ENCODE measurements at places on chromosomes 13 and 19.

DNA sequence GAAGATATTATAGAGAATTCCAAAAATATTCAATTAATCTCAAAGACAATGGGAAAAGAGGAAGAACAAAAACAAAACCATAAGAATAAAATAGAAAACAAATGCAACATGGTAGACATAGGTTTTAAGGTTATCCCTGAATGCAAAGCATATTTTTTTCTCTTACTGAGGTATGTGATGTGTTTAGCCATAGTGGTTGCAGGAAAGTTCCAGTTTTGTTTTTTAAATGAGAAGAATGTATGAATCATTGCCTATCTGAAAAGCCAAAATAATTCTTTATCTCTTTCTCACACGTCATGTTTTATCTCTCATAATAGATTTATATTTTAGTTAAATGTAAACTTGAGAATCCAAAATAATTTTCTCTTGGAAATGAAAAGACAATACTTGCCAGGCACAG is 2591.7 kb upstream of the PCDH20 start:
- DNase-seq = peak; percentile 62

DNA sequence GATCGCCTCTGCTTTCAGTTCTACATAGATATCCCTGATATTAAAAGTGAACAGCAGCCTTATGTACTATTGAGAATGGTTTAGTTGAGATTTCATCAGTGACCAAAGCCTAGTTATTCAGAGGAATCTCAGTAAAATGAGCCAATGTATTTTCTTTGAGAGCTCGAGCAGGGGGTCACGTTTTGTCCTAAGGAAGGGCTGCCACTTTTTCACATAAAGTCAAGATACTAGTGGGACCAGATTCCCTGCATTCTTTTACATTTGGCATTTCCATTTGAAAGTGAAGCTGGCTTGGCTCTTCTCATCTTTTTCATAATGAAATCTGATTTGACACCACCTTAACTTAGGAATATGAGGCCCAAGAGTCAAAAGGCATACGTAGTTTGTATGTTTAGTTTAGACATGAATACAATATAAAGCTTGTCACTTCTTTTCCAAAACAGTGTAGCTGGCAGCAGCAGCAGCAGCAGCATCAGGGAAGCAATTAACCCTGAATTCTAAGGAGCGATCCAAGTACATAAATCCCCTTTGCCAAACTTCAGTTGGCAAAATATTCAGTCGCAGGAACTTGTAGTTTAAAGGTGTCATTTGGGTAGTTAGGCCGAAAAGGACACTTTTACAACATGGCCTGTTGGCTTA is 1752.2 kb upstream of the PCDH20 start:
- no peak for DNase-seq

DNA sequence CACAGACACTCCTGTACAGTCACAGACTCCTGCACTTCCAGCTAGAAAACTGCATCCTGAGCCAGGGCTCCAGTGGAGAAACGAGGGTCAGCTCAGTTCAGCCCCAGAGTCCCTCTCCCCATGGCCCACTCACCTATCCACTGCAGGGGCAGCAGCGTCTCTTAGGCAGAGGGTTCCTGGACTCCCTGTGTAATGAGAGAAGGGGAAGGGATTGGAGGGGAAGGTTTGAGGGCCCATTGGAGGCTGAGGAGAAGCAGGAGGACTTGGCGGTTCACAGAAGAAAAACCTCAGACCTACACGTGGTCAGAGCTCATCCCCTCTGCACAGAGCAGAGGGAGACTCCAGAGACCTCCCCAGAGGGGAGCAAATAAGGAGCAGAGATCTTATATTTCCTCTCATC is 9.2 kb upstream of the CEACAM18 start:
- DNase-seq = no peak

GRCh38 chr13:46321494-46322225 is 65.4 kb downstream of the RUBCNL start:
- peak; percentile 41 for DNase-seq

- peak; percentile 93 for DNase-seq
Observed at GRCh38 chr19:46211201-46211881, 18.2 kb upstream of the IGFL1 start.

DNA sequence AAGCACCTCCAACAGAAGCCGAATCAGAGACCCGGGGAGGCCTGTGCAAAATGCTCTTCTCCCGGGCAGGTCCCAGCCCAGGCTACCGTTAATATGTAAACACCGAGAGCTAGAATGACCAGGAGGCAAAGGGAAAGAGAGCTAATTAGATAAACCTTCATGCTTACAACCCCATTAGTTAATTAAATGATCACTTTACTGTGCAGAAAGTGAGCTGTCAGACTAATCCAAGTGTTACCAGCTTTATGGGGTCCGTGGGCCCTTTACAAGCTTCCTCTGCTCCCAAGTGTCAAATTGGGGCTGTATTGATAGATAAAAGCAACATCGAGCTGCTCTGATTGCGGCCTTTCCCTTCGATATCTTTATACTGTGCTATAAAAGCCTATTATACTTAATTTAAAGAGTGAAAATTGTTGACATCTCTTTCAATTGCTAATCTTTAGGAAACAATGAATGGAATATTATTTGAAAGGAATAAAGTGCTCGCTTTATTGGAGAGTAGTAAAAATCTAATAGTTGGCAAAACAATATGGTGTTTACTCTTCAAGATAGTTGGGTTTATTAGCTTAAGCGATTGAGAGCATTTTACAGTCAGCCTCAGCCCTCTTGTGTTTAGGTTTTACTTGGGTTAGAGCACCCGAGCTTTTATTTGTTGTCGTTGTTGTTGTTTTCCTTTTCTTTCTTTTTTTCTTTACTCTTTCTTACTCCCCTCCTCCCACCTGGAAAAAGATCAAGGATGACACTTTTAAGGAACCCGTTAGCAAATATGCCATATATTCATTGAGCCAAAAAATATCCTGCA is 189.3 kb upstream of the GPR12 start:
- DNase-seq = no peak

DNA sequence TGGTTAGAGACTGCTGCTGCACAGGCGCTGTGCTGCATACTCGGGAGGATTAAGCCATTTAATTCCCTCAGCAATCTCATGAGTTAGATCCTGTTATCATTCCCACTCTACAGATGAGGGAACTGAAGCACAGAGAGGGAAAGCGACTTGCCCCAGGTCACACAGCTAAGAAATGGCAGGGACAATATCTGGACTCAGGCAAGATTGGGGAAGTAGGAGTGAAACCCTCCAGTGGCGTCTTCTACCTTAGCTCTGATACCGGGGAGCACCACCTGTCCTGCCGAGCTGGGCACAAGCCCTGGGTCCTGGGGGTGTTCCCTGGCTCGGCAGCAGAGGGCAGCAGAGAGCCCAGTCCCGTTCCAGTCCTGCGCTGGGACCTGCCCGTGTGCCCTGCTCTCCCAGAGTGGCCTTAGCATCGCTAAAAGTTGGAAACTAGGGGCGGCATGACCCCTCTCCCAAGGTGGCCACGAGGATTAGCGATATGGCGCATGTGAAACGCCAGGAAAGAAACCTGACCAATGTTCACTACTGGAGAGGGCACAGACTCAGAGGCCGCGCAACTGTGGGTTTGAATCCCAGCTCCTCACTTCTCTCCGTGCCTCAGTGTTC is 20.5 kb downstream of the CYTH2 start:
- no peak for DNase-seq

- DNase-seq = no peak
Observed at GRCh38 chr13:40631605-40632004, 34.8 kb downstream of the FOXO1 start.

DNA sequence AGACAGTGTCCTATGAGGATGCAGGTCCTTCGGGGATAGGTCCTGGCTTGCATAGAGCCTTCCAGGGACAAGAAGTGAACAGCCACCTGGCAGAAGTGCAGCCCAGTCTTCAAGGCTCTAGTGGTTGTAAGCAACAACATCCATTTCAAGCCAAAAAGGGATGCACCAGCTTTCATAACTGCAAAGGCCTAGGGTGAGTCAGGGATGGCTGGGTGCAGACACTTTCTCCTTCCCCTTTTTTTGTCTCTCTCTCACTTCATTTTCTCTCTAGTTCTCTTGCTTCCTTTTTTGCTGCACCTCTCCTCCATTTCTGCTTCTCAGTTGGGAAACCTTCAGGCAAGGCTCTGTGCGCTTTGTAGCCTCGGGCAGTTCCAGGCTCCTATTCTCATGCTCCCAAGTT is 196.2 kb upstream of the ZNF536 start:
- no peak for DNase-seq

- no peak for DNase-seq
Observed at GRCh38 chr13:61052175-61052574, 363.5 kb downstream of the PCDH20 start.
